Left lobe of liver (tissue), 2 donors: ENCODE measurements at places on chromosomes 5 and 9. TPM values are rescaled to one million over a fixed set of nuclear protein-coding genes. Genes with fewer than 3 reads are reported as not detected.

DNA sequence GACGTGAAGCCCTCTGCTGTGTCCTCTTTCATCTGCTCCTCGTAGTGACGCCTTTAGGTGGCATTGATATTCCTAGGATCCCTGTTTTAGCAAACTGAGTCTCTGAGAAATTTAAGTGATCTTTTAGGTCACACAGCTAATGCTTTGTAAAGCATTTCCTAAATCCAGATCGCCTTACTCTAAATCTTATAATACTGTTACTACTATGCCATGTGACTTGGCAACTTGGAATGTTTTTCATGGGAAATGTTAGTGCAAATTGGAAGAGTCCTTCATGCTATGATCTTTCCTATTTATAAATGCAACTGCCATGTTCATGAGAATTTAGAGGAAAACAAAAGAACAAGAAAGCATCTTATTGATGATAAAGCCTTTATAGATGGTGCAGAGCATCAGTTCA is 212.2 kb downstream of the TRIO start:
- DNase-seq: no peak

- no peak for DNase-seq
Observed at GRCh38 chr5:146447734-146448380, 724 bp downstream of the TCERG1 start.

DNA sequence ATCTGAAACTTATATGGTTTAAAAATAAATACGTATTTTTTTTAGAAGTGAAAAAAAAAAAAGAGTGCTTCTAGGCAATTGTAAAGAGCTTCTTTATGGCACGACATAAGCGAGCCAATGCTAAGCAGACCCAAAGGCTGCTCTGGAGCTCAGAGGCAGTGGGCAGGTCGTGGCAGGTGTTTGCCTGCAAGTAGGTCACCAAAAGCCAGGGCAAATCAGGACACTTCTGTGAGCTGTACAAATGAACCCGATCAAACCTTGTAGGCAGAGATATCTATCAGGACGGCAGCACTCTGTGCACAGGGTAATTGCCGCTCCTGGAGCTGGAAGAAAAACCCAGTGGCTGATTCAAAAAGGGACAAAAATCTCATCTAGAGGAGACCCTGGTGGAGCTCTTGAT is 75.9 kb downstream of the IRX2 start:
- DNase-seq: no peak

DNA sequence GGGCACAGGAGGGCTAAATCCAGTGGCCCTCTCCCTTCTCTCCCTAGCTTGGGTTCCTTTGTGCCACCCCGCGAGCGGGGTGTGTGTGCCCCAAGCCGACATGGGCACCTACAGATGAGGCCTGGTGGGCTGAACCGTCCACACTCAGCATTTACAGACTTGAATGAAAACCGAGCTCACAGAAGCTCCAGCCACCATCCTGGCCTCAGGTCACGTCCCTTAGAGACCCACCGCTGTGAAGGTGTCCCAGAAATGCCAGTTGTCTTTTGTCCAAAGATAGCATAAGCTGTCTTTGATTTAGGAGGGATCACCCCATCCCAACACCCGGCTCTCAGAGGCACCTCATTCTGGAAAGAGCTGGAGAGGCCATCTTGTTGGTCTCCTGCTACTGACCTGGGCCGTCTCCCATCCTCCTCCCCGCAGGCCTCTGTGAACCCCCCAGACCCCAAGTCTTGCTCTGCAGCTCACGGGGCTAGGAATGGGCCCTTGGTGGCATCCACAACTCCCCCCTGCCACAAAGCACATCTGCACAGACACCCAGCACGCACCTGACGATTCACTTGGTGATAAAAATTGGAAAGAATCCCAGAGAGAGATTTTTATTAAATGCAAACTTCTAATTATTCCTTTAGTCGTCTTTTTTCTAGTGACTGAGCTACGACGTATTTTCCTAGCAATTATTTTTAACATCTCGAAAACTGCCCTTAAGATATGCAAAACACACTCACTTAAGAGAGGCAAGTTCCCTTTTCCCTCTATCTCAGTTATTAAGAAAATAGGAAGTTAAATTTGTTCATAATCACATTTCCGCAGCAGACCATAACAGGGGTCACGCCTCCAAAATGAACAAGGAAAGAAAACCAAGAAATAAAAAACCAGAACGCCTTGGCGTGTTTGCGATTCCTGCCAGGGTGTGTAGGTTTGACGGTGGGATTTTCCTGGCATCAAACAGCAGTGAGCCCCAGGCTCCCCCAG is 80.5 kb upstream of the LMX1B start:
- no peak for DNase-seq

DNA sequence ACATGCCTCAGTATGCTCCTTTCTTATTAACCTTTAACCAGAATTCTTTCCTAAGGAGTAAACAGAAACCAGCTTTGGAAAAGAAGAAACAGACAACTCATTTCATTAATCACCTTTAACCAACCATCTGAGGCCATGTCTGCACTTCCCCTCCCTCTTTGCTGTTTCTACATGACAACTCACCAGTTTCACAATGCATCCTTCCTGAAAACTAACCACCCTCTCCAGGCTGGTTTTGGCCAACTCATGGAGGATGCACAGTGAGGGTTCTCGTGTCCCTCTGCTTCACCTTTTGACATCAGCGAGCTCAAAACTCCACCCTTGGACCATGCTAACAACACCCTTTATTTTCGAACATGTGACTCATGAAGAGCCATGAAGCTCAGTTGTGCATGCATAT is 244.1 kb downstream of the ELAVL2 start:
- no peak for DNase-seq

STOM gene
- total RNA-seq: 217 TPM

FYB1 gene
- total RNA-seq: 4.4 TPM

JAKMIP2 gene
- 0.40 TPM for total RNA-seq

JAK2 gene
- total RNA-seq: 3.9 TPM

TIFAB gene
- not detected for total RNA-seq

DMRT2 gene
- total RNA-seq: not detected
